HFFc6 (cell line): ENCODE measurements at places on chromosomes 6 and 20. TPM values are rescaled to one million over a fixed set of nuclear protein-coding genes. Genes with fewer than 3 reads are reported as not detected.

DNA sequence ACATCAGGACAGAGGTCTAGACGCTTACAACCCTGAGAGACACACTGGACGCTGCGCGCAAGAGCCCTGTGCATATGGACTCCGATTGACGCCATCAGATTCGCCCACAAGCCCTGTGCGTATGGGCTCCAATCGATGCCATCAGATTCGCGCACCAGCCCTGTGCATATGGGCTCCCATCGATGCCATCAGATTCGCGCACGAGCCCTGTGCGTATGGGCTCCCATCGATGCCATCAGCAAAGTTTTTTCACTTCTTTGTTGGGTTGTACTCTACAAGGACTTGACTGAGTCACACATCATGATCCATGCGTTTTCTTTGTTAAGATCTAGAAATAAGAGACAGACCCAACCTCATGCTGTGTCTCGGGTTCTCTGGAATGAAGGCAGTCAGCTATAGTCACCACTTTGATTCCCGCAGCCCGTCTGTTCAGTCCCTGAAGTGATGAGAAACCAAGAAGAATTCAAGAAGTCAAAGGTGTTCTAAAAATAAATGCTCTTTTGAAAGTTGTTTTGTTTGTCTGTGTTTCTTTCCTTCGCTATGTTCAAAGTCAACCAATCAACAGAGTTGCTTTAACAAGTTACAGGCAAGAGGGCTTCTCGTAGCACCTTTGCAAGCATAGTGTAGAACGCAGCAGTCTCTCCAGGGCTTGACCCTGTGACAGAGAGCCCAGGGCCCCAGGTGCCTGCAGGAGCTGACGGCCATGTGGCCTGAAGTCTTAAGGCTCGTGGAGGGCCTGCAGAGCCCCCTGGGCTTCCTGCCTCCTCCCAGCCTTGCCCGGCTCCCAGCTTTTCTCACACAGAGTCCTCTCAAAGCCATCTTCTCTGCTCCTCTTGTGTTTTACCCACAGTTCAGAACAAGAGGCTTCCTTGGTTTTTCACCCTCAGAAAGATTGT, 7.9 kb downstream of the RPS6KA2 start:
- peak; percentile 77 for DNase-seq

DNA sequence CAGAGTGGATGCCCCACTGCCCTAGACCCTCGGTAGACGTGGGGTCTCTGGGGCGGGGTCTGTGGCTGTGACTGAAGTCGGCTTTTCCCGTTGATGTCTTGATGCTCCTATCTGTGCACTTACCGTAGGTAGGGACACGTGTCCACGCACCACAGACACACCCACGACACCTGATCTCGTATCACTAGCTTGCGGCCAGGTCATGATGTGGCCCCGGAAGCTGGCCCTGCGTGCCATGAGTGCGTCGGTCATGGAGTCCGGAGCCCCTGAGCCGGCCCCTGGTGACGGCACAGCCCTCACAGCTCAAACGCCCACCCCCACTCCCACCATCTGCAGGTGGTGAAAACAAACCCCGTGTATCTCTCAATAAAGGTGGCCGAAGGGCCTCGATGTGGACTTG, 33.9 kb upstream of the MRGBP start:
- no peak for DNase-seq

DNA sequence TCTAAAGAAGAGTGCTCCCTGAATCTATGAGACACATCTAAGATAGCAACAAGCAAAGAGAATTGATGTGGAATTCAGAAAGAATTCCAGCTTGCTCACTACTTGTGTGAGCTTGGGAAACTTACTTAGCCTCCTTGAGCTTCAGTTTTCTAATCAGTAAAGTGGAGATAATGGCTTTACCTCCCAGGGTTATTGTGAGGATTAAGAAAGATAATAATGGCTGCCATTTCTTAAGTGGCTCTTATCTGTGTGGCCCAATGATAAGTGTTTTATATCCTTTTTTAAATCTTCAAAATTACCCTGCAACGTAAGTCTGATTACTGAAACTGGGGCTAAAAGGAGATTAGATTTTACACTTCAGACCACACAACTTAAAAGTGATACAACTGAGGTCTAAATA, 418.5 kb downstream of the LMBRD1 start:
- DNase-seq, result no peak

GRCh38 chr6:92433911-92434310, 985.4 kb downstream of the EPHA7 start:
- no peak for DNase-seq

DNA sequence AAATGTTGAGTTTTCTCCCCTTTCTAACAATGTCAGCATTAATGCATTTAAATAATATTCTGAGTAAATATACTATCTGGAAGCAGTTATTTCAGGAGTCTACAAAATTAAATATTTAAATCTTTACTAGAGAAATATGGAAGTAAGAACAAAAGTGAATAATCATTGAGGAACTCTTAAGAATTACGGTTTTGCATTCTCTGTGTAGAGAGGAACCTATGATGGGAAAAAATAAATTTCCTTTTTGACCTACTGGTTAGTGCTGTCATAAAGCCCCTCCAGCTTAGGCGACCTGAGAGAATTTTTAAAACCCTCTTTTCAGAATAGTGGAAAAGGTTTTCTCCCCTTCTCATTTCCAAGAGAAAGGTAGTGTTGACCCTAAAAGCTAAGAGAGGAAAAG, 64.8 kb downstream of the ATXN1 start:
- no peak for DNase-seq

- DNase-seq, result no peak
Measured at GRCh38 chr6:15239616-15240364, 6.1 kb upstream of the JARID2 start.

Gene RBPJL
- not detected in 3 replicates for total RNA-seq
